Stimulated activated CD4-positive, alpha-beta T cell treated with anti-CD3 and anti-CD28 coated beads, Interleukin-2, amount 100 ng/mL, for 4 hours (primary cell): ENCODE measurements at places on chromosomes 1 and 21.
A peak's percentile ranks its signal among the peaks of the same experiment; 100 is the strongest.

DNA sequence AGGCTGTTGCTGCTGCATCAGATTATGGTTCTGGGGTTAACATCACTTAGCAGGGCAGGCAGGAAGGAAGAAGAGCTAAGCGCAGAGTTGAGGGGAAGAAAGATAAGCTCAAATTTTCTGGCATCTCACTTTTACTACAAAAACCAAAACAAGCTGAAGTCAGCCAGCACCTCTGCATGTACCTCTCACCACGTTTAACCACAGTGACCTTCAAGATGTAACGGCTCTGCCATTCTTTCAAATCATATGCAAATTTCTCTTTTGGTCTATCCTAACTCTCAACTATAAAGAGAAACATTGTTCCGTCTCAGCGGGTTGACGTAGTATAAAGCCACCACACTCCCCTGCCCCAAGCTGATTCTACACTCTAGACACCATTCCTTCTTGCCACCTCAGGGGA, 154.4 kb downstream of the OMA1 start:
- DNase-seq: no peak

- no peak for DNase-seq
These were observed 475.5 kb upstream of the NEGR1 start for GRCh38 chr1:72757843-72758242.

- no peak for DNase-seq
These were observed 4.0 kb upstream of the LAPTM5 start for GRCh38 chr1:30761381-30762151.

GRCh38 chr1:41626616-41627375, 142.3 kb upstream of the EDN2 start:
- peak; percentile 48 for DNase-seq

- DNase-seq: no peak
These were observed 366.8 kb downstream of the PTBP2 start for GRCh38 chr1:97088391-97088790.

DNA sequence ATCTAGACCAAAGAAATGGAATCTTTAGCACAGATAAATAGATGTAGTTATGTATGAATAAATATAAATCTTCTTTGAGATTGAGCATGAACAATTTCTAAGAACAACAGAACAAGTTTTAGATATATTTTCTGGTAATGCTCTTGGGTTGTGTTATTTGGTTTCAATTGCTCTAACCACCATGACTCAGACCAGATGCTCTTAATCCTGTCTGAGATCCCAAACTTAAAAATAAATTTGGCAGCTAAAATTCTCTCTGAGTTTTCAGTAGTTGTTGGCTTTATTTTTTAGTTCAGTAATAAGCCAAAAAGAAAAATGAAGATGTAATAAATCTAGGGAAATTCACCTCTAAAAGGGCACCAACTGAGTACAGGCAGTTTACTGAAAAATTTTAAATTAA, 1693.4 kb downstream of the NCAM2 start:
- DNase-seq: no peak

GRCh38 chr21:29985866-29986265, 46.1 kb upstream of the GRIK1 start:
- no peak for DNase-seq

GRCh38 chr1:2559509-2560298, 3.5 kb downstream of the TNFRSF14 start:
- DNase-seq: no peak

- DNase-seq: no peak
These were observed 38.7 kb downstream of the BCL9 start for GRCh38 chr1:147579934-147580537.

DNA sequence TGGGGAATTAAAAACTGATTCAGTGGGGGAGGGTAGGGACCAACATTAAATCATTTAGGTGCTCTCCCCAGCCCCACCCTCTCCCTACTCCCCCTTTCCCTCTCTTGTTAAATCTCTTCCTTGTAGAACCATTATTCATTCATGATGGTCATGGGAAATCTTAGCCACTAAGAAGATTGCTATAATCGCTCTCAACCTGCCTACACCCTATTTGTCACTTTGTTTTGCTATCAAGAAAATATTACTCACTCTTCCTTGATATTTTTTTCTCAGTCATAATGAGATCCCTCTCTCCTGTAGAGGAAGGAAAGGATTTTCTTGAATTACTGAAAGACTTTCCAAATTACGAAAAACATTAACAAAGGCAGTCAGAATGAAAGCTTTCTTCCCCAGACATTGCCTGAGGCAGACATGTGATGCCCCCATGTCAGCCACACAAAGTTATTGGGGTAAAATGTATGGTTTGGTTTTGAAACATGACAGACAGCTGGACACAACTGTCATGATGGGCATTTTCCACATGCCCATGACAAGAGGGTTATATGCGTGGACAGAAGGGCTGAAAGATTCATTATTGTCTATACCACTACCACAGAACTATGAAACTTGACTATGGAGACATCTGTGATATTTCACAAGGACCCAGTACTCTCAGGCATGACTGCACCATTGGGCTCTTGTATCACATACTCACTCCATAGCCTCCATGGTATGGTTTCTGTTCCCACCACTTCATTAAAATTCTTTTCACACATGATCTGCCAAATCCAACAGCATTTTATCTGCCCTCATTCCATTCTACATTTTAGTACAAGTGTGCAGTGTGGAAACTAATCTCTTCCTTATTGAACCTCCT, 420.1 kb downstream of the DISC1 start:
- no peak for DNase-seq

DNA sequence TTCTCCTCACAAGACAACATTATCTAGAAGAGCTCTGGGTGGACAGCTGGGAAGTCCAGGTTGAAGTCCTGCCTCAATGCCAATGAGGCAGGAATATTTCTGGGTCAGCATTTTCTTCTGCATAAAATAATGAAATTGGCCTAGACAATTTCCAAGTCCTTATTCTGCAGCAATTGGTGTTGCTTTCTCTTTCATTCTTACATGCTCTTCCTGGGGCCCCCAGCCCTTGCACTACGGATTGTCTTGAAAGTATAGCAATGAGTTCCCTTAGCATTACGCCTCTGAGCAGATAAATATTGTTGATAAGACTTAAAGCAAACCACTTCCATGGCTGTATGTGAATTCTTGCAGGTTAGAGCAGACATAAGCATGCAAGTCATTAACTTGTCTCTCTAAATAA, 188.5 kb downstream of the TGFBR3 start:
- DNase-seq: no peak

DNA sequence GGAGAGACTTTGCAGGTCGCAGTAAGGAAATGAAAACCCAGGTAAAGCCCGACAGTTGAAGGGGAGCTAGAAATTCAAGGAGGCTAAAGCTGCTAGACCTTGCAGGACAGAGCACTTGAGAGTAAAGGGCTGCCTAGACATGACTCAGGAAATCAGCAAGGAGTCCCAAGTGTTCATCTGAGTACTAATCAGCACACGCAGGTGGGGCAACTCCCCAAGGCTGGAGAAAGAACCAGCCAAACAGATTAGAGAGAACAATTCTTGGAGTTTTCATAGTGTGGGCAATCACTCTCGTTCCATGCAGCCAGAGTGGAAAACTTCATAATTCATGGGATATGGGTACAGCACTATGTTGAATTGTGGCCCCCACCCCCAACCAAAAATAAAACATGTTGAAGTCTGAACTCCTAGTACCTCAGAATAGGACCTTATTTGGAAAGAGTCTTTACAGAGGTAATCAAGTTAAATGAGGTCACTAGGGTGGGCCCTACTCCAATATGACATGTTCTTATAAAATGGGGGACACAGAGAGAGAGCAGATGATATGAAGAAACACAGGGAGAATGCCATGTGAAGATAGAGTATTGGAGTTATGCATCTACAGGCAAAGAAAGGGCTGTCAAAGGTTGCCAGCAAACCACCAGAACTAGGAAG, 28.0 kb downstream of the SYDE2 start:
- no peak for DNase-seq

- no peak for DNase-seq
These were observed 9.9 kb upstream of the SLAMF1 start for GRCh38 chr1:160656737-160657136.

- no peak for DNase-seq
These were observed 3.9 kb downstream of the KDM4A start for GRCh38 chr1:43653893-43654292.

DNA sequence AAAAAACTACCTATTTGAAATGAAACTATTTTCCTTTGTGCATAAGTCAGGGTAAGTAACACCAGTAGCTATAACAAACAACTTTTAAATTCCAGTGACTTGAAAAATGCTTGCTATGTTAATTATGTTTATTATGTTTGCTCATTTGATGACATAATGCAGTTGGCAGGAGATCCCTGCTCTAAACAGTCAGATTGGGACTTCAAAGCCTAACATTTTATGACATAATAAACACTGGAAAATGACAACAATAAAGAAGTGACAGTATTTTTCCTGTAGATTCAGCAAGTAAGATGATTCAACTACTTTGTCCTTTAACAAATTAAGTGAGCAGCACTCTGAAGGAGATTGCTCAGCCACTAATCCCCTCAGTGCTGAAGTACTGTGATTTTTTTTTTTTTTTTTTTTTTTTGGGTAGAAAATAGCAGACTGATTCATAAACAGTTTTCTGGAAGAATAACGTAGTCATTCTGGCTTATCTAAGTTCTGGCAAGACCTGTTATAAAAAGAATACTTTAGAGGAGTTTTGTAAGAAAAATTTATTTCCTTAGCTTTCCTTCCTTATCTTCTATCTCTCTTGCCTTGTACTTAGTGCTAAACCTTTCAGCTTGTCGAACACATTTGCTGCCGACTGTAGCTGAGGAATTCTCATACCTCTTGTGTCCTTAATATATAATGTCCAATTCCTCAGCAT, 207.2 kb downstream of the PTGER3 start:
- no peak for DNase-seq

DNA sequence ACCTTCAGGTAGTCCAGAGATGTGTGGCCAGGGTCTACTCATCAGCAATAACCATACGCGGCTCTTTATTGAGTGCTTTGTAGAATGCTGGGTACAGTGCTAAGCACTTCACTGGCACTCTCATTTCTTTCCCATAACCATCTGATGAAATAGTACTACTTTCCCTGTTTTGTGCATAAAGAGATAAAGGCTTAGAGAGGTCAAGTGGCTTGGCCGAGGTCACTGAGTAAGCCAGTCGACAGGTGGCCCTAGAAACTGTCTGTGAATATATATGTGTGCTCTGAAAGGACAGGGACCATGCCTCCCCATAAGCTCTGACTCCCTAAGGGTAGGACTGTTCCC, 52.8 kb downstream of the NENF start:
- DNase-seq: no peak

- DNase-seq: no peak
These were observed 4.1 kb downstream of the C1orf74 start for GRCh38 chr1:209780268-209780667.

- DNase-seq: no peak
These were observed 425.3 kb downstream of the DUSP10 start for GRCh38 chr1:221316491-221317056.

GRCh38 chr1:242826701-242827336, 302.3 kb upstream of the PLD5 start:
- DNase-seq: no peak

DNA sequence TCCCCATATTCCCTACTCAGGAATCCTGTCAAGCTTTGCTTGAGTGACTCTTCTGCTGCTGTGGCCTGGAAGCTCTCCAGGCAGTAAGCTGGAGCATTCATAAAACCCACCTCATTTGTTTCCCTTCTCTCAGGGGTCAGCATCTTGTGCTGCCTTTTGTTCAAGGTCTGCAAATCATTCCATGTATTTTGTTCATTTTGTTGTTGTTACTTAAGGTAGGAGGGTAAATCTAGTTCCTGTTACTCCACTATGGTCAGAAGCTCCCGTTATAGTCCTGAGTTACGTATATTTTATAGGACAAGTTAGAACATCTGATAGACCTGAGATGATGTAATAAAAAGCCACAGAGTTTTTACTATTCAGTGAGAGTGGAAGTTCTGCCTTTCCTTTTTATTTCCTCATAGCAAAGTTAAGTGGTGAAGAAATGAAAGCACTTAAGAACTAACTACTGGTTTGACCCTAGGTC, 9.9 kb downstream of the SYNJ1 start:
- DNase-seq: no peak

- DNase-seq: no peak
These were observed 21.1 kb upstream of the RBM15 start for GRCh38 chr1:110318046-110318445.

- DNase-seq: no peak
These were observed 36.4 kb downstream of the HS2ST1 start for GRCh38 chr1:86950712-86951419.

DNA sequence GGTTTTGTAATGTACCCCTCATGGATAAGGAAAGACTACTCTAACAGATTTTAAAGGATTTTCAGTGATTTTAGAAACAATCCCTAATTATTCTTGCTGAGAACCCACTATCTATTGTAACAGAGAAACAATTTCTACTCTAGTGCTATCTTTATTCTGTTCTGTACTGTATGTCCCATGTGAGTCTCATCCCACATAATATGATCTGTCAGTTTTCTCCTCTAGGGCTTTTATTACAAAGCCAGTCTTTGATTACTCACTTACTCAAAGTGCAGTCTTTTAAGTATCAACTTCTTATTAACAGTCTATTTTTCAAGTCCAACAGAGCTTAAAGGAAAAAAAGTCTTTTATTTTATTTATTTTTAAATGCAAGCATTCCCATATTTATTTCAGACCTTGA, 54.8 kb downstream of the CTH start:
- DNase-seq: no peak

- no peak for DNase-seq
These were observed 80.2 kb upstream of the GREM2 start for GRCh38 chr1:240691909-240692705.

DNA sequence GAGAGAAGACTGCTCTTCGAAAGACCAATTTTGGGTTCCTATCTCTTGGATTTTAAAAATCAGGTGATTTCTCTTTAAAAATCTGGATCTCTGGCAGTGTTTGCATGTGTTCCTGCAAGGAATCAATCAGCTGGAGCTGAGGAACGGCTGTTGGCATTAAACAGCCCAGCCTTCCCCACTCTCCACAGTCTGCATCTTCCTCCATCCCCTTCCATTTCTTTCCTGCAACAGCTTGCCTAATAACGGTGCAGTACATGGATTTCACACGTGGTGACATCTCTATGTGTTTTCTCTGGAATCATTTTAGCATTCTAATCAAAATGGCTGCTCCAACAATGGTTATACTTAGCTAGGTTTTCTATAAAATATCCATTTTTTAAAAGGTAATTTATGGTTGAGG, 20.0 kb downstream of the RIPPLY3 start:
- no peak for DNase-seq

DNA sequence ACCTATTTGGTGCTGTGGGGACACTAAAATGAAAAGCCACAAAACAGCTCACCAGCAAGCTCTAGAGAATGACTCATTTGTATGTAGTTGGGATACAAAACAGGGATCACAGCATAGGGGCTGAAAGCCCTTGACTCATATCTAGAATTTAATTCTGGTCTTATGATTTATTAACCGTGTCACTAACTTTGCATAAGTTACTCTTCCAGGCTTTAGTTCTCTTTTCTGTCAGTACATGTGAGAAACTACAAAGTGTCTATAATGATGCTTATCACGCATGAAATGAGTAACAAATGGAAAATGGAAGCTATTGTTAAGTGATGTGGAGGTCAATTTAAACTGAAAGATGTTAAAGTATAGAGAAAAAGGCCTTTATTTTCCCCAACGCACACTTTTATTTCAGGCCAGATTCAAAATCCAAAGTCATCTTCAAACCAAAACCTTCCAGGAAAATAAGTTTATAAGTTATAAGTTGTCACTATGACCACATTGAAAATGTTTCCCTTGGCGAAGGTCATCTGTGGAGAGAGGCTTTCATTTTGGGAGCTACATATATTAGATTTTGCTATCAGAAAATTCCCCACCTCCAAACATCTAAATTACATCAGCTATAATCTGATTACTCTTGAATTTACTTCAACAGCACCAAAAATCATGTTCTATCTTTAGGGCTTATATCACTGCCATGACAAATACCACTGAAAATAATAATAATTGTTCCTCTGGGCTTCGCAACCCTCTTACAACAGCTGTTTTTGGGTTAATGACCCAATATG, 430.5 kb downstream of the MRPL39 start:
- no peak for DNase-seq
